ENCODE measurements at places on chromosomes 2 and 18. TPM values are rescaled to one million over a fixed set of nuclear protein-coding genes. Genes with fewer than 3 reads are reported as not detected.

DNA sequence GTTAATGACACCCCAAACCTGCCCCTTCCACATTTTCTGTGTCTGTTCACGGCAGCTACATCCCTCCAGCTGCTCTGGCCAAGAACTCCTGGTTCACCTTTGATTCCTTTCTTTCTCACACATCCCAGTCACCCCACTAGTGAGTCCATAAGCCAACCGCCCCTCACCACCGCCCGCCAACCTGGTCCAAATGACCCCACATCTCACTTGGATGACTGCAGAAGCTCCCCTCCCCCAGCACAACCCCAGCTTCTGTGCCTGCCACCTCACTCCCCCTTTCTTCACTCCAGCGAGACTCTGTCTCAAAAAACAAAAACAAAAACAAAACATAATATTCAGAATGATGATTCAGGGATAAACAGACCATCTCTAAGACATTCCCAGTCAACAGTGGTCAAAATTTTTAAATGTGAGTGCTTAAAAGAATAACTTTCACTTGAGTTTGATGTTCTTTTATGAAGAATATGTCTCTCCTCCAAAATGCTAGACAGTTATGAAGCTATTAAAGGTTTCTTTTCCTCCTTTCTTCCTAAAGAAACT, 3.2 kb downstream of the CYS1 start:
- DNase-seq = no peak

- no peak for DNase-seq
Observed at GRCh38 chr18:61556862-61557261, 223.6 kb downstream of the CDH20 start.

DNA sequence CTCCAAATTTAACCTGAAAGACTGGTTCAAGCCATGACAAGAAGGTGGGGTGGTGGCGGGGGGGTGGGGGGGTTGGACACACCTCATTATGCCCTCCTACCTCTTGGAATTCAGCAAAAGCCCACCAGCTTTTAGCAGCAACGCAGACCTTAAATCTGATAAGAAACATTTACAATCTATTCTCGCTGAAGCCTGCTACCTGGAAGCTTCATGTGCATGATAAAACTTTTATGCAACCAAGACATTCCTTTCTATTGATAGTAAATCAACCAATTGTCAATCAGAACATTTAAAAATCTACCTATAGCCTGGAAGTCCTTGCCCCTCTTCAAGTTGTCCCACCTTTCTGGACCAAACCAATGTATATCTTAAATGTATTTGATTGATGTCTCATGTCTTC, 113.6 kb upstream of the FAM98A start:
- DNase-seq = no peak

DNA sequence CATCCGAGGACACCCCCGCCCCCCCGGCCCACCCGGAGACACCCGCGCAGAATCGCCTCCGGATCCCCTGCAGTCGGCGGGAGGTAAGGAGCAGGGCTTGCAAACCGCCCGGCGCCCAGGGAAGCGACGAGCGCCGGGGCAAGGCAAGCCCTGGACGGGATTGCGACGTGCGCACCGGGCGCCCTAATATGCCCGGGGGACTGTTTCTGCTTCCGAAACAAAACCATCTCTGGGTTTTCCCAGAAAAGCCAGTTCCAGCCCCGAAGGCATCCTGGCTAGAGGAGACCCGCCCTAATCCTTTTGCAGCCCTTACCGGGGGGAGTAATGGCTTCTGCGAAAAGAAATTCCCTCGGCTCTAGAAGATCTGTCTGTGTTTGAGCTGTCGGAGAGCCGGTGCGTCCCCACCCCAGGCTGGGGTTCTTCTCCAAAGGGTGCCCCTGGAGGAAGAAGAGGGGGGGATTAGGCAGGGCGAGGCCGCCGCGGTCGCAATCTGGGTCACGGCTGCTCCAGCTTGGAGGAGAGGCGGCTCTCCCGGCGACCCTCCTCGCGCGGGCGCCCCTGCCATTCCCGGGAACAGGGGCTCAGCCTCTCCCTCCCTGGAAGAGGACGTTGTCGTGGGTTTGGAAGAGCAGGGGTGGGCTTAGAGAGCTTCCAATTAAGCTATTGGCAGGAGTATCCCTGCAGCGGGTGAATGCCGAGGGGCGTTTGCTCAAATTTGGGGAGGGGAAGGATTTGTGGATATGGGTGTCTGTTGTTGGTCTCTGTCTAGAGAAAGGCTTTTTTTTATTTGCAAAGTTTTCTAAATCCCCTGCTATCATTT, 521 bp downstream of the MYCN start:
- no peak for DNase-seq

- DNase-seq = no peak
Observed at GRCh38 chr2:30421604-30422443, 25.2 kb upstream of the LCLAT1 start.

The CRYBA2 gene
- total RNA-seq = not detected

The ANKRD30BL gene
- total RNA-seq = not detected

The ASB18 gene
- not detected for total RNA-seq
